Left ventricle myocardium inferior (tissue), 1 donor: ENCODE measurements at places on chromosomes 13 and 19.

DNA sequence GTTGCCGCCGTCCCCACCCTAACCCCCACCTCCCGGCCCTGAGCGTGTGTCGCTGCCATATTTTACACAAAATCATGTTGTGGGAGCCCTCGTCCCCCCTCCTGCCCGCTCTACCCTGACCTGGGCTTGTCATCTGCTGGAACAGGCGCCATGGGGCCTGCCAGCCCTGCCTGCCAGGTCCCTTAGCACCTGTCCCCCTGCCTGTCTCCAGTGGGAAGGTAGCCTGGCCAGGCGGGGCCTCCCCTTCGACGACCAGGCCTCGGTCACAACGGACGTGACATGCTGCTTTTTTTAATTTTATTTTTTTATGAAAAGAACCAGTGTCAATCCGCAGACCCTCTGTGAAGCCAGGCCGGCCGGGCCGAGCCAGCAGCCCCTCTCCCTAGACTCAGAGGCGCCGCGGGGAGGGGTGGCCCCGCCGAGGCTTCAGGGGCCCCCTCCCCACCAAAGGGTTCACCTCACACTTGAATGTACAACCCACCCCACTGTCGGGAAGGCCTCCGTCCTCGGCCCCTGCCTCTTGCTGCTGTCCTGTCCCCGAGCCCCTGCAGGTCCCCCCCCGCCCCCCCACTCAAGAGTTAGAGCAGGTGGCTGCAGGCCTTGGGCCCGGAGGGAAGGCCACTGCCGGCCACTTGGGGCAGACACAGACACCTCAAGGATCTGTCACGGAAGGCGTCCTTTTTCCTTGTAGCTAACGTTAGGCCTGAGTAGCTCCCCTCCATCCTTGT lies 6.4 kb downstream of the YIPF2 start:
- no peak for DNase-seq

GRCh38 chr19:46866407-46867136 lies 5.8 kb downstream of the ARHGAP35 start:
- DNase-seq, result no peak

DNA sequence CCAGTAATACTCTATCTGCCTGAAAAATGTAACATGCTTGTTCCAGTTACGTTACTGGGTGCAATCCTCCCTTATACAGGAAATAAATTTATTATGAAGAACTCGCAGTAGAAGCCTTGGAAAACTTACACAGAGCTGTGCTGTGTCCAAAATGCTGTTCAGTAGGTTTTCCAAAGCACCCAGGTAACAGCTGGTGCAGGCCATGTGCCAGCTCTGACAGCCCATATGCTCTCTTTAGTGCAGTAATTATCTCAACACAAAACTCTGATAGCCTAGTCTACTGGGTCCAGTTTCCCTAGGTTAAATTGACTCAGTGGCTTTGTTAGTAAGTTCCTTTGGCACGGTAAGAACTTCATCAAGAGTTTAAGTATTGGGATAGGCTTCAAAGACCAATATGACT lies 120.7 kb upstream of the OBI1 start:
- no peak for DNase-seq

DNA sequence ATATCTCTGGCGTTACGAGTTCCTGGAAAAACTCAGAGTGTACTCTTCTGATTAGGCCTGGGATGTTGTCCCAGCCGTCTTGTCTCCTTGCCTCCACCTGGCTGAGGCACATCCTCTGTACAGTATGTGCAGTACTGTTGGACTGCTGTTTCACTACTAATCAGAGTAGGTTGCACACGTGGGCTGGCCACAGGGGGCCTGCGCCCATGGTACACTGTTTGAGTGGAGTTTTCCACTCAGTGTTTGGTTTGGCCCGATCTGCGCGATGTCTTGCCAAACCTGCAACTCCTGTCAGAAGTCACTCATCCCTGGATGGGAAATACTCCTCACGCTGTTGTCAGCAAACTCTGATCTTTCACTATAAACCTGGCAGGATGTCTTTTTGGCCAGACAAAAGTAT lies 189.6 kb upstream of the CSNK1A1L start:
- DNase-seq, result peak; percentile 60

GRCh38 chr19:23505738-23506137 lies 110.5 kb upstream of the ZNF91 start:
- no peak for DNase-seq

GRCh38 chr19:45528744-45529419 lies 21.6 kb downstream of the VASP start:
- DNase-seq, result no peak

DNA sequence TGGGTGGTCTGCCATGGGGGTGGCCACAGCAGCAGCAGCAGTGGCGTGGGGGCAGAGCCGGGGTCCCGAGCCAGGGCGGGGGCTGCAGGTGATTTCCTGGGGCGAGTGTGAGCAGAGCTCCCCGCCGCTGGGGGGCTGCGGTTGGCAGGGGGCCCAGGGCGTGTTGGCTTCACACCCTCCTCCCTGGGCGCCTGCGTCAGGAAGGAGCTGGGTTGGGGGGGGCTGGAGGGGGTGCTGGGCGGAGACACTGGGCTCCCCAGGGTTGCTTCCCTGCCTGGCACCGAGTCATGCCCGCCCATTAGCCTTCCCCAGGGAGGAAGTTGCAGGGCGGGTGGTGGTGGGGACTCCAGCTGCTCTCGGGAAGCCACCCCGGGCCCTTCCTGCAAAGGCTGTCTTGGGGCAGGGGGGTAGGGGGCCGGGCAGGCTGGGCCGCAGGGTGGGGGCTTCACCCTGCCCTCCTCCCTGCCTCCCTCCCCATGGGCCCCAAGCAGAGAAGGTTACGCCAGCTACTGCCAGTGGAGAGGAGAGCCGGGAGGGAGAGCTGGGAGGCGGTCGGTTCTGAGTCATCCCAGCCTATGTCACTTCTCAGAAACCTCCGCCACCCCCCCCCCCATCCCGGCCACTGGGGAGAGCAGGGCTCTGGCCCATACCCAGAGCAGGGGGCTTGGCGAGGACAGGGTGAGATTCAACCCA lies 4.6 kb downstream of the MIDN start:
- DNase-seq, result peak; percentile 91

- no peak for DNase-seq
Observed at GRCh38 chr13:71578048-71578447, 289.0 kb downstream of the DACH1 start.

GRCh38 chr13:48411841-48412531 lies 927 bp downstream of the LPAR6 start:
- DNase-seq, result no peak

DNA sequence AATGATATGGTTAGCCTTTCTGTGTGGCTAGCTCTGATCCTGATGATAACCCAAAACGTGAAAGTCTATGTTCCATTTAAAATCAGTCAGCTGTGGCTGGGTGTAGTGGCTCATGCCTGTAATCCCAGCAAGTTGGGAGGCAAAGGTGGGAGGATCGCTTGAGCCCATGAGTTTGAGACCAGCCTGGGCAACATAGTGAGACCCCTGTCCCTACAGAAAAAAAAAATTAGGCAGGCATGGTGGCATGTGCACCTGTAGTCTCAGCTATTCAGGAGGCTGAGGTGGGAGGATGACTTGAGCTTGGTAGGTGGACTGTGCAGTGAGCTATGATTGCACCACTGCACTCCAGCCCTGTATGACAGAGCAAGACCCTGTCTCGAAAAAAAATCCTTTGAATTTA lies 1.1 kb upstream of the EID2B start:
- DNase-seq, result no peak

DNA sequence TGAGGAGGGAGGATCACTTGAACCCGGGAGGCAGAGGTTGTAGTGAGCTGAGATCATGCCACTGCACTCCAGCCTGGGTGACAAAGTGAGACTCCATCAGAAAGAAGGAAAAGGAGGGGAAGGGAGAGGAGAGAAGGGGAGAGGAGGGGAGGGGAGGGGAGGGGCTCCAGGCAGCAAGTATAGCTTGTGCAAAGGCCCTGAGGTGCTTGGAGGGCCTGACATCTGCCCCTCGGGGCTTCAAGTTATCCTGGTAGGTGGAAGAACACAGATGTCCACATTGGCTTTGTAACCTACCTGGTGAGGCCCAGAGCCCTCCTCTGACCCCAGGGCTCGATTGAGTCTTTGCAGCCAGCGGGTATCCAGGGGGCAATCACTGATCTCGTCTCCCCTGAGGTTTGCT lies 11.5 kb upstream of the ZNRF4 start:
- DNase-seq, result no peak

DNA sequence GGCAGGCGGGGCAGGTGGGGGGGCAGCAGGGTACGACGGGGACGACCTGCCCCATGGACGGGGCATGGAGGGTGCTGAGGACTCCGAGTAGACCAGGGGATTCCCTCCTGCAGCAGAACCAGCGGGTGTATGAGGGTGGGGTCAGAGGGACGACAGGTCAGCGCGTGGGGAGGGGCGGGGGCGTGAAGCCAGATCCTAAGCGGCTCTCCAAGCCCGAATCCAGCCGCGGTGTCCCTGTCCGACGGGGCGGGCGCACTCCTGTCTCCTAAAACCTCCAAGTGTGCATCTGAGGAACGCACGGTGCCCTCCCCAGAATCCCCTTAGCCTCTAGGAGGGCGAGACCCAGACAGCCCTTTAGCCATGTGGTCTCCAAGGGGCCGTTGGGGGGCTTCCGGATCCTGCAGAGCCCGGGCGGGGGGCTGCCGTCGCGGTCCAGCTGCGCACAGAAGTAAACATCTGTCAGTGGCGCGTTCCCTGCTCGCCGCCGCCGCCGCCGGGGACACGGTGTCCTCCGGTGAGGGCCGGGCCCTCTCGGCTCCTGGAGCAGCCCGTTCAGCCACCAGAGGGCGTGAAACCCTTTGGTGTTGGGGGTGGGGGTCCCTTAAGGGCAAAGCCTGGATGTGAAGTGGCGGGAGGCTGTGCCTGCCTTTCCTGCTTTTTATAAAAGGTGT lies 730 bp downstream of the NRTN start:
- DNase-seq, result peak; percentile 61

- no peak for DNase-seq
Observed at GRCh38 chr13:80881942-80882445, 541.1 kb upstream of the SPRY2 start.

DNA sequence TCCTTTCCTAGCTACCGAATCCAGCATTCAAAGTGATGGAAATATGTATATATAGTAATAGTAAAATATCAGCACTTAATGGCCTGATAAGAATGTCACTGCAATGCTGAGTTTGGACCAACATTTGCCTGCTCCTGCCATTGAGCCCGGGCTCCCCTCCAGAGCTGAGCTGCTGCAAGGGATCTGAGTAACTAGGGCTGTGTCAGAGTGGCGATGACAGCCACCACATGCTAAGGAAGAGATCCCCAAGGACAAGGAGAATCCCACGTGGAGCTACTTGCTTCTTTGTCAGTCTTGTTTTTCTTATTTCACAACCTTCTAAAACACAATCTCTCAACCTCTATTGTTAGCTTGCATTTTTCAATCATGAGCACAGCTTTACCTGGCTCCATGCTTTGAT lies 19.5 kb upstream of the ALOX5AP start:
- peak; percentile 76 for DNase-seq

DNA sequence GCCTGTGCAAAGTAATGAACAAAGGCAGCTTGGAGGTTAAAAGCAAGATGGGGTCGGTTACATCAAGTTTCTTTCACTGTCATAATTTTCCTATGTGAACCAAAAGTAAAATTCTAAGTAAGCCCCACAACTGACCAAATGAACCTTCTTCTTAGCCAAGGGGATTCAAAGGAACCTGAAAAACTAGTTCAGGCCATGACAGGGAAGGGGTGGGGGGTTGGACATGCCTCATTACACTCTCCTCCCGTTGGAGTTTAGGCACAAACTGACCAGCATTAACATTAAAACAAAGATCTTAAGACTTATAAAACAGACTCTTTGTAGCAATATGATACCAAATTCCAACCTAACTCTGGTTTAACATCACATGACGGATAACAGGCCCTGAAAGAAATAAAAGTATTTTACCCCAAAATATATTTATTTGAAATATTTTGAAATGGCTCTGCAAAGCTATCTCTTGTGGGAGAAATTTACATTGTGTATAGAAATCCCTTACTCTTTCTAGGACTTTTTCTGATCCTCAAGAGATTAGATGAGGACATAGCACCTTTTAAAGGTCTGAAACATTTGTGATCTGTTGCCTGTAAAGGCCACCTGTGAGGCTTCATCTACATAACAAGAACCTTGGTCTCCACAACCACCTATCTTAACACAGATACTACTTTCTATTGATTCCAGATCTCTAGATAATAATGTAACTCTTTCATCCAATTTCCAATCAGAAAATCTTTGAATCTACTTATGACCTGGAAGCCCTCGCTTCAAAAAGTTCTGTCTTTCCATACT lies 1829.0 kb upstream of the MIR17HG start:
- no peak for DNase-seq

GRCh38 chr13:103371271-103371670 lies 305.1 kb upstream of the SLC10A2 start:
- no peak for DNase-seq

GRCh38 chr19:4647676-4648644 lies 8.6 kb downstream of the TNFAIP8L1 start:
- DNase-seq, result peak; percentile 74

DNA sequence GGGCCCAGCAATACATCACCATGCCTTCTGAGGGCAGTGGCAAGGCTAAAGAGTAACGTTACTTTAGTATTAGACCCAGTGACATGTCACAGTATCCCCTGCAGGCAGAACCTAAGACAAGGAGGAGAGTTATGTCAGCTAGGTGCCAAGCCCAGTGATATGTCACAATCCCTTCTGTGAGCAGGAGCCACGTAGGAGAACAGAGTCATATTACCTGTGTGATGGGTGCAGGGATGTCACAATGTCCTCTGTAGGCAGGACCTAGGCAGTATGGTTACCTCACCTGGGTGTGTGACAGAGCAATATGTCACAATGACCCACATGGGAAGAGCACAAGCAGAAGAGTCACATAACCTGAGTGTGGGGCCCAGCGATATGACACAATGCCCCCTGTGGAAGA lies 121.8 kb downstream of the ZNF675 start:
- no peak for DNase-seq

DNA sequence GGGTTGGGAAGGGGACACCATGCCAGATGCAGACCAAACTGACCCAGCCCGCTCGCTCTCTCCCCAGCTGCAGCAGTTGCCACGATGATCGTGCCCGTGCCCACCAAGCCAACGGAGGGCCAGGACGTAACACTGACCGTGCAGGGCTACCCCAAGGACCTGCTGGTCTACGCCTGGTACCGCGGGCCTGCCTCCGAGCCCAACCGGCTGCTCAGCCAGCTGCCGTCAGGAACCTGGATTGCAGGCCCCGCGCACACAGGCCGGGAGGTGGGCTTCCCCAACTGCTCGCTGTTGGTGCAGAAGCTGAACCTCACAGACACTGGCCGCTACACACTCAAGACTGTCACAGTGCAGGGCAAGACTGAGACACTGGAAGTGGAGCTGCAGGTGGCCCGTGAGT lies 8.8 kb downstream of the CEACAM16 start:
- DNase-seq, result no peak

DNA sequence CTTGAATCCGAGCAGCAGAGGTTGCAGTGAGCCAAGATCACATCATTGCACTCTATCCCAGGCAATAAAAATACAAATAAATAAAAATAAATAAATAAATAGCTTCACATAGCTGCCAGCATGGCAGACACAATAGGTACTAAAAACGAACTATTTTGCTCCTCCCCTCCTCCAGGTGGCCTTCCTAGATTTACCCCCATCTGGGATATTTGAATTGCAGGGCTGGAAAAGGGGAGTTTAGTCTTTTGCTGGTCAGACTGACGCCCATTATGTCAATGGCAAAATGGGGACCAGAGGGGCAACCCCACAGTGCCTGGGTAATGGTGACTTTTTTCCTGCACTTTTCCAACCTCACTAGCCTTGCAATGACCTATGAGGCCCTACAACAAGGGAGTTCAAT lies 640 bp upstream of the GMFG start:
- DNase-seq, result no peak
